ENCODE measurements at places on chromosomes 3 and 15. TPM values are rescaled to one million over a fixed set of nuclear protein-coding genes. Genes with fewer than 3 reads are reported as not detected.

The KPNA1 gene
- 21.4 TPM for total RNA-seq

DNA sequence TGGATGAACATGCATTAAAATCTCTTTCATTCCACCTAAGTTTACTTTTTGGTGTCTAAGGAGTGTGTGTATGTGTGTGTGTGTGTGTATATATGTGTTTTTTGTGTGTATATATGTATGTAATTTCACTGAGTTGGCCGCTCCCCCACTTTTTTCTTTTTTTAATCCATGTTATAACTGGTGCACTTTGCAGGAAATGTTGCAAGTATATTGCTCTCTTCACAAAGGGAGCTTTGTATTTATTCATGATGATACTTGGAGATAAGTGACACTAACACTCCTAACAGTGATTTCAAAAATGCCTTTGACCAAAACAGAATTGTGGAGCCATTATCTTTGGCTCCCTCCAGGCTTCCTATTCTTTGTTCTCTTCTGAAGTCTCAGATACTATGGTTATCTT is 95.8 kb downstream of the FNDC3B start:
- no peak for DNase-seq

DNA sequence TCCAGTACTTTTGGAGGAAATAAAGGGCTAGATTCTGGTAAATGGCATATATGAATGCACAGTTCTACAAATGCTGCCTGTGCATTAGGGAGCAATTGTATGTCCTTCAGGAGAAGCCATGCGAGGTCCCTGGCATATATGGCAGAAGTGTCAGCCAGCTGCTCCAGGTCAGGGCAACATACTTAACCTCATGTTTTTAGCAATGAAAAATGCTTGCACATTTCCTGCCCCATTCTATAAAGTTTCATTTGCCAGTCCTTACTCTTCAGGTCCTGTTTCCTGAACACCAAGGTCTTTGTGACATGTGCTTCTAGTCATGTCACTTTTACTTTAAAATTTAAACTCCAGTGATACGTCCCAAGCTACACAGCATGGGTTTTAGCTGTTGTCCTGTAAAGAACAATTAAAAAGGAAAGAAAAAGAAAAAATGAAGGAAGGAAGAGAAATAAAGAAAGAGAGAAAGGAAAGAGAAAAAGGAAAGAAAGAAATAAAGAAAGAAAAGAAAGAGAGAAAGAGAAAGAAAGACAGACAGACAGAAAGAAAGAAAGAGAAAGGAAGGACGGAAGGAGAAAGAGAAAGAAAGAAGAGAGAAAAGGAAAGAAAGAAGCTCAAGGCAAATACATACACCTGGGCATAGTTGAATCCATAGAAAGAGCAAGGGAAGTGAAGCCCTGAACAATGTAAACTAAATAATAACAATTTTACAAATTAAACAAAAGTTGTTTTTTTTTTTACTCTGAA is 20.1 kb upstream of the PTX3 start:
- no peak for DNase-seq

- DNase-seq: no peak
Observed at GRCh38 chr3:192827208-192827607, 90.4 kb downstream of the MB21D2 start.

The MAP1A gene
- total RNA-seq: 6.7 TPM

DNA sequence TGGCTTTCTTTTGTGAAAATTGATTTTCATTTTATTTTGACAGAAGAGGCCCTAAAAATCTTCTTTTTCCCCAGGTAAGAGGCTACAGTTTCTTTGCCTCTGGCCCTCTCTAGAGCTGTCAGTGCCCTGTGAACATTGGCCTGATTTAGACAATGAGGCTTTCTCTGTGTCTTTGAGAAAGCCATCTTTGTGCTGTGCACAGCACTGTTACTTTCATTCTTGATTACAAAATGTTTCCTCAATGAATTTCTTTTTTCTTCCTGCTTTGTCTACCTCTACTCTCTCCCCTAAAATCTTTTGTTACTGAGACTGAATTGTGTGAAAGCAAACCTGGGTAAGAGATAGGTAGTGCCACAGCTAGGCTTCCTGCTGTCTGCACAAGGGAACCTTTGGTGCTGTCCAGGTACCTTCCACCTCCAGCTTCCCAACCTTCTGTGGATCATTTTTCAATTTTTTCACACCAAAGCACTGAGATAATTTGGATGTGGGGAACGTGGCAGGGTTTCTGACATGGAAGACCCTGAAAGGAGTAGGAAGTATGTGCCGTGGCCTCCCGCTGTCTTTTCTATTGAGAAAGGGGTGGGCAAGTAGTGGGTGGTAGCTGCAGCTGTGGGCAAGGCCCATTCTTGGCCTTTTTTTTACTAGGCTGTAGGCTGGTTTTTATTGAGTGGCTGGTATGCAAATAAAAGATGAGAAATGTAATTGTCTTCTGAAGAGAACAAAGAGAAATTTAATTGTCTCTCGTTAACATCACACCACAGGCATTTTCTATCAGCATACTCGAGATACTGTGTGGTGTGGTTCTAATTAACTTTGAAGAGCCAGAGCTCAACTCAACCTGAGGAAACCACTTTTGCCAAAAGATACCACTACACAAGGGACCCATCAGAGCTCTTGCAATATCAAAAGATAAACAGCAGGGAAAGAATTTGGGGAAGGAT is 21.0 kb downstream of the RAB8B start:
- DNase-seq: no peak

Data from lower leg skin (tissue), 4 donors.